ENCODE measurements at places on chromosomes 2 and 18.

DNA sequence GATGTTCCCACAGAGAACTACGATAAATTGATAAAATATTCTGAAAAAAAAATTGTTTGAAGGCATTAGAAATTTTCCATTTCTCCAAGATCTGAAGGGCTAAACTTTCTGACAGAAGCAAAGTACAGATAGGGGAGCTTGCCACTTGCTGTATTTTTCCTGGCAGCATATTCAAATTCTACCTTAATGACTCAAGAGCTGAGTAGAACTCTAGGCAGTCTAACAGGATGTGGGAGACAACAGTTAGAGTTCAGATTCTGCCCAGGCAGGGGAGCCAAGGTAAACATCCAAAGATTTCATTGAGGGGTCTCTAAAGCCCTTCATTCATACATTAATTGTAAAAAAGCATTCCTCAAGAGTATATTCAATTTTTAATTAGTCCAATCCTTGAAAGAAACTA, 46.0 kb upstream of the RIT2 start:
- DNase-seq = no peak

DNA sequence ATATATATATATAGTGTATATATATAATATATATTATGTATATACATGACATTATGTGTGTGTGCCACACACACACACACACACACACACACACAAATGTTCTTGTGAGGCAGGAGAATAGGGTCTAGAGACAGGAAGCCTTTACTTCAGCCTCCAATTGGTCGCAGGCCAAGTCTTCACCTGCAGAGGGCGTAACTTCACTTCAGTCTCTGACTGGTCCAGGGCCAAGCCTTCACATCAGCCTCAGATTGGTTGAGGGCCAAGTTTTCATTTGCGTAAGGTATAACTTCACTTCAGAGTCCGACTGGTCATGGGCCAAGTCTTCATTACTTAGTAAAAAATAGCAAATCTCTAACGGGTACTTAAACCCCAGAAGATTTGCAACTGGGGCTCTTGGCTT, 13.2 kb upstream of the SS18 start:
- no peak for DNase-seq

DNA sequence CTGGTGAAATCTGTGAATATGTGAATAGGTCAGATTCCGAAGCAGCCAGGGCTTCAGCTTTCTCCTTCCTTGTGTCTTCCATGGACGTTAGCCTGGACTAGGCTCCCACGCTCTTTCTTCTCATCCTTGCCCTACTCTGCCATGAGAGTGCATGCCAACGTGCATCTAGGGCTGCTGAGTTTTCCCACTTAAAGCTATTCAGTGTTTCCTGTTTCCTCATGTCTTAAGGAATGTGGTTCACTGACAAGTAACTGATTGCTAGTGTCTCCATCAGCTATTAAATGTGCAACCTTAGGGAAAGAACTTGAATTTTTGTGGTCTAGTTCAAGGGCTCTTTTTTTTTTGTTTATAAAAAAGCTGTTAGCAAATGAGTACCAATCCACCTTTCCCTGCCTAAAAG, 642.3 kb upstream of the LINC00305 start:
- DNase-seq = no peak

- DNase-seq = no peak
Observed at GRCh38 chr18:61653823-61654551, 238.8 kb downstream of the RNF152 start.

- no peak for DNase-seq
Observed at GRCh38 chr2:206176121-206176520, 16.4 kb downstream of the EEF1B2 start.

- no peak for DNase-seq
Observed at GRCh38 chr2:195559431-195559914, 97.6 kb upstream of the SLC39A10 start.

- no peak for DNase-seq
Observed at GRCh38 chr2:127570282-127571250, 35.1 kb downstream of the MYO7B start.

DNA sequence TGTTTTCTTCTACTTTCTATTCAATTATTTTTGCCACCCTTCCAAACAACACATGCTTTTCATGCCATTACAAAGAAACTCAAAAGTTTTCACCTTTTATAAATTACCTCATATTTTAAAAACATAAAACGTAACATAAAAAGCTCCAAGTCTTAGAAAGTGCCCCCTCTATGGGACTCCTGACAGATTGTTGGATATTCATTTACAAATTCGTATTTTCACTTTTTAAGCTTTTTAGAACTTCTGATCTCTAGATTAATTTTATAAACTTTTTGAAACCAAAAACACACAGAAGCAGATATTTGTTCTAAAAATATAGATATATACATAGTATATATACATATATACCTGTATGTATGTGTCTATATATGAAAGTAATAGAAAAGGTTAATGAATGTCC, 1.5 kb downstream of the COL5A2 start:
- DNase-seq = no peak

DNA sequence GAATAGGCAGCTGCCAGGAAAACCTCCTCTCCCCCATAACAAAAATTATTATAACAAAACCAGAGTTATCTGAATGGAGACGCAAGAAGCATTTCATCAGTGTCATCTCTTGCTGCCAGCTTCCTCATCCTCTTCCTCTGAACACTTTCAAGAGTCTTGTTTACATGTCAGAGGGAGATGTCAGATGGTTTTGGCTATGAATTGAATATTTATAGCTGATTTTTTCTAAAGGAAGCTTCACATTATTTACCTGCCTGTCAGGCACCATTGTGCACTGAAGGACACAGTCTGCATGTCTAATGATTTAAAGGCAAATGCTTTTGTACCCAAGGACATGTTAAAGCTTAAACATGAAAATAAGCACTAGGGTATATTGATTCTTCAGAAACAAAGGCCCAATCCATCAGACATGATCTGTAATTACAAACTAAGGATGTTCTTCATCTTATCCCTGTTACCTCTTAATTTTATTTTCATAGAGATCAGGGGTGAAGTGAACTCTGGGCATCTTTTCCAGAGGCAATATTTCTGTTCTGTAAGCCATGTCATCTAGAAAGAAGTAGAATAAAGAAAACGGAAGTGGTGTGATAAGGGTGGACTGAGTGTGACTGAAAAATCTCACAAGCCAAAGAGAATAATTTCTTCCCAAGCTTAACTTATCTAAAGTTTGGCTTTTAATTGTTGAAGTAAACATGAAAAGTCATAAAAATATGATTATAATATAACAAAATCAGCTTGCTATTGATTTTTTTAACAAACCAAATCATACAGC, 168.7 kb downstream of the ANKRD44 start:
- DNase-seq = no peak

- DNase-seq = no peak
Observed at GRCh38 chr18:34990597-34990996, 50.6 kb upstream of the MAPRE2 start.

DNA sequence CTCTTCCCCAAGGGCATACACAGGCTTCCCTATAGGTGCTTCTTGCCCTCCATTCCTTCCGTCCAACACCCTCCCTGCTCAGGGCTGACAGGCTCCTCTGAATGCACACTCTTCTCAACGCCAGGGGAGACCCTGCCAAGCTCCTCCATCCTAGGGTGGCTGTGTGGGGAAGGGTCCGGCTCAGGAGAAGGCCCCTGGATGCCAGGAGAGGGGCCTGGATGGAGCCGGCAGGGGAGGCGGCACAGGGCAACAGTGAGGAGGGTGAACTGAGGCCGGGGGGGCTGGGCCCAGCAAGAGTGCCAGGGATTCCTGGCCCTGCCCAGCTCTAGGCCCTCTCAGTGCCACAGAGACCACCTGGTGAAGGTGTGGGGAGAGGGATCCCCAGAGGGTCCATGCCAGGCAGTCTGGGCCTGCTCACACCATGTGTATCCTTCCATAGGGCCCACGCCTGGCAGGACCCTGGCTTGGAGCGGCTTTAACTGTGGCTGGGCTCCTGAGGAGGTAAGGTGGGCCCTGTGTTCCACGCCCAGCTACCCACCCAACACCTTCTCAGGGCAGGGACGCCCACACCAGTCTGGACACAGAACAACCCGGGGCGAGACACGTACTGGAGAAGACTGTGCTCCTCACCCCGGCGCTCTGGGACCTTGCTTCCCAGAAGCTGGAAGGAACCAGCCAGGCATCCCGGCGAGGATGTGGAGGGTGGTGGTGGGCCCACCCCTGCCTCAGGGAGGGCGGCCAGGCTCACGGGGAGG, 26.6 kb downstream of the HS6ST1 start:
- no peak for DNase-seq

GRCh38 chr2:218988650-218989049, 3.7 kb upstream of the FEV start:
- no peak for DNase-seq

DNA sequence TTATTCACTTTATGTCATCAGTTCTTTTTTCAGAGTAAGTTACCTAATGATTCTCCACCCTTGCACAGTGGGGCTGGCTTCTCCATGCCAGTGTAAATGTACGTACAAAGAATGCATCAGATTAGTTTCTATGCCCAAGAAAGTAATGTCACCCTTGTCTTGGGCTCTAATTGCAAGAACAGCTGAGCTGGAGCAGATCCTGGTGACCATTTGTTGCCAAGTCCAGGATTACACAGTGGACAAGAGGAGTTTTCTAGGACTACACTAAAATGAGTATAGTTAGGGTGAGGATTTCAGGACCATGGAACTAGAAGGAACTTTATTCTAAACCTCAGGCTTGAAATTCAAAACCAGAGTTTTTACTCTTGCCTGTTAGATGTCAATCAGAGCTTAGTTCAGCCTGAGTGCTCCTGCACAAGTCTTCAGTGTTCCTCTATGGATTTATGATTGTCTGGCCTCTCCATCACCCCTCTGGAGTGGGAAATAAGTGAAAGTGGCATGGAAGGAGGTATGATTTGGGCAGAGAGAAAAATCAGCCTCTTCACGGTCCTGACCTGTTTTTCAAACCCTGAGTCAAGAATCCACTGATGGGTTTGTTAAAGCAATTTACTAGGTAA, 29.8 kb downstream of the PCBP1 start:
- no peak for DNase-seq

- DNase-seq = no peak
Observed at GRCh38 chr2:179344280-179344964, 79.8 kb upstream of the SESTD1 start.

DNA sequence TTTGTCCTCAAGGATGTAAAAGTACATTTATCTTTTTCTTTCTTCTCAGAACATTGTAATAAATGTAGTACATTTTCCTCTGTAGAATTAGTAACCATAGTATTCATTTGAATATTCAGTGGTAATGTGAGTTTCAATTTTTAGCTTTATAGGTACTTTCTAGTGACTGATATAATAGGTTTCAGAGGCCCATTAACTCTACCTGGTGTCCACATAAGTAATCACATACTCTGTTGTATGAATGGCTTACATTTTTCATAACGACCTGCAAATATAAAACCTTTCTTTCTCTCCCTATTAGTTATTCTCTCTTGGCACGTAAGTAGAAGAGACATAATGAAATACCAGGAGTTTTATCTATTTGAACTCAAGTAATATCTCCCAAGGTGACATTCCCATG, 1017.6 kb downstream of the DPP10 start:
- no peak for DNase-seq

DNA sequence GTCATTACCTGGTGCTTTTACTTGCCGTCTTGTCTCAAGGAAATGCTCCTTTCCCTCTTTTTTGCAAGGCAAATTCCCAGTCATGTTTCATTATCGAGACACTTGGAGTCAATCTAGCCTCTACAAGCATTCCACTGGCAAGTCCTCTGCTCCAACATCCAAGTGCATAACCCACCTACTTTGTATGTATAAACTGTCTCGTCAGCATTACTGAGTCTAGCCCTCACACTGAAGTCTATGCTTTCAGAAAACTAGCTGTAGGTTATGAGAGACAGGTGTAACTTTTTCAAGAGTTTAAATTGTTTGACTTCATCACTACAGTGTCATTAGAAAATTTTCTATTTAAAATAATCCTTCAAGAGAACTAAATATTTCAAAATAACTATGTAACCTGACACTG, 319.2 kb downstream of the NBAS start:
- no peak for DNase-seq

DNA sequence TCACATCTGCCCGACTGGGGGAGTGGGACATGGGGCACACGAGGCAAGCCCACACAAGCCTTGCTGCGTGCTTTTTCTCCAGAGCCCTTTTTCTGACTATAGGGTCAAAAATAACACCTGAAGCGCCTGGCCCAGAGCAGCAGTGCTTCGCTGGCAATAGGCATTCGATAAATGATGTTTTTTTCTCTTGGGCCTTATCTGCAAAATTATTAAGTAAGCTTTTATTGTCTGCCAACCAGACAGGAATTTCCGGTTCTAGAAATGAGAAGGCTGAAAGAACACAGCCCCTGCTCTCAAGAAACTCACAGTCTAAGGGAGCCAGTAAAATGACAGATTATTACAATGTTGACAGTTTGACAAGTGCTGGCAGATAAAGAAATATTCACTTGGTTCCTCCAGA, 2.7 kb upstream of the TMBIM1 start:
- no peak for DNase-seq
